ENCODE measurements at places on chromosomes 1 and 21. TPM values are rescaled to one million over a fixed set of nuclear protein-coding genes. Genes with fewer than 3 reads are reported as not detected.

AMY1C gene
- not detected for total RNA-seq

ZNF593OS gene
- total RNA-seq = not detected

TP73 gene
- 10.0 TPM for total RNA-seq

CA6 gene
- not detected for total RNA-seq

SH3D21 gene
- total RNA-seq = 2.9 TPM

NBPF6 gene
- total RNA-seq = not detected

DNA sequence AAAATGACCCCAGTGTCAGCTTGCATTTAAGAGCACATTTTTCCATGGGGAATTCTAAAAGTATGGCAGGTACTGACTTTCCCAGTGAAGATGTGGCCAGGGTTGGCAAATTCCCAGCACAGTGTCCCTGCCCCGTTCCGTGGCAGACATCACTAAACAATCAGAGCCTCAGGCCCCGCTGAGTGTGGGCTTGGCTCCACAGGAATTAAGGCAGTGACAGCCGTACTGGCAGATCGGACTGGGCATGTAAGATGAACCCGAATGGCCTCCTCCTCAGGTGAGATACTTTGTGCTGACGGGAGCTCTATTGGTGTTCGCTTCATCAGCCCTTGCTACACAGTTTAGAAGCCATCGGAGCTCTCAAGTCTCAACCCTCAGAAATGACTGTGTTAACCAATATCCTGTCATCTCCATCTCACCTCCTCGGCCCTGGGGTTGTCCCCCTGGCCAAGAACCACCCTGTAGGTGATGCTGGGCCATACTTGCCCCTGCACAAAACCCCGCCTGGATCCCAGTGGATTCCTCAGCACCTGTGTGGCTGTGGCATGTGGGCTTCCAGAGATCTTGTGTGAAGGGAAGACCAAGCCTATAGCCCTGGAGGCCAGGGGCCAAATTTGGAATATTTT is 29.0 kb upstream of the ABCG1 start:
- no peak overlapping the region for H3K4me3 ChIP-seq
- no peaks in the 10 kb centered on the region for H3K36me3 ChIP-seq
- DNase-seq = no peak
- no peak overlapping the region for H3K27ac ChIP-seq
- H3K27me3 ChIP-seq = no peaks in the 10 kb centered on the region
- no peaks in the 10 kb centered on the region for H3K4me1 ChIP-seq

GRCh38 chr1:82625537-82625936 is 824.8 kb downstream of the ADGRL2 start:
- H3K4me1 ChIP-seq = no peaks in the 10 kb centered on the region
- H3K36me3 ChIP-seq = no peaks in the 10 kb centered on the region
- H3K27ac ChIP-seq = no peak overlapping the region
- no peak overlapping the region for H3K4me3 ChIP-seq
- DNase-seq = no peak
- no peaks in the 10 kb centered on the region for H3K27me3 ChIP-seq

- H3K36me3 ChIP-seq = no peaks in the 10 kb centered on the region
- no peak overlapping the region for H3K27ac ChIP-seq
- H3K4me1 ChIP-seq = no peaks in the 10 kb centered on the region
- no peaks in the 10 kb centered on the region for H3K27me3 ChIP-seq
- no peak for DNase-seq
- no peak overlapping the region for H3K4me3 ChIP-seq
Observed at GRCh38 chr1:185404907-185405568, 88.0 kb upstream of the IVNS1ABP start.

- no peaks in the 10 kb centered on the region for H3K27me3 ChIP-seq
- peak overlapping the region; percentile 0 for H3K27ac ChIP-seq
- peak; percentile 42 for DNase-seq
- H3K36me3 ChIP-seq = no peaks in the 10 kb centered on the region
- H3K4me3 ChIP-seq = no peak overlapping the region
- peaks cover 35% of the 10 kb centered on the region for H3K4me1 ChIP-seq
Observed at GRCh38 chr1:90135286-90135685, 140.4 kb downstream of the ZNF326 start.

- DNase-seq = no peak
- no peak overlapping the region for H3K27ac ChIP-seq
- no peaks in the 10 kb centered on the region for H3K4me1 ChIP-seq
- H3K4me3 ChIP-seq = no peak overlapping the region
- H3K27me3 ChIP-seq = peaks cover 8% of the 10 kb centered on the region
Observed at GRCh38 chr1:214707306-214708087, 104.5 kb downstream of the CENPF start.

GRCh38 chr21:25735646-25736597 is 1.1 kb downstream of the GABPA start:
- H3K36me3 ChIP-seq = no peaks in the 10 kb centered on the region
- H3K27me3 ChIP-seq = no peaks in the 10 kb centered on the region
- DNase-seq = peak; percentile 93

DNA sequence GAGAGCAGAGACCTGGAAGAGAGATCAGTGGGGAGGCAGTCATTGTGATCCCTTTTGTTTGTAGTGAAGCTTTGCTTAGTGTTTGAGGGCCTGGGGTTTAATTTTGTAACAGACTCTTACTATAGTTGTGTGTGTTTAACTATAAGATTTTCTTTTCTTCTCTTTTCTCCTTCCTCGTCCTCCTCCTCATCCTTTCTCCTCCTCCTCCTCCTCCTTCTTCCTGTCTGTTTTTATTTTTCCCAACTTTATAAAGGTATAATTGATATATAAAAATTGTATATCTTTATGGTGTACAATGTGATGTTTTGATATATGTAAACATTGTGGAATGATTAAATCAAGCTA is 71.2 kb upstream of the MACF1 start:
- peak overlapping the region; percentile 20 for H3K4me3 ChIP-seq
- H3K4me1 ChIP-seq = peaks cover 54% of the 10 kb centered on the region
- H3K36me3 ChIP-seq = no peaks in the 10 kb centered on the region
- peak overlapping the region; percentile 87 for H3K27ac ChIP-seq

GRCh38 chr1:22516906-22517571 is 46.2 kb upstream of the EPHA8 start:
- no peak overlapping the region for H3K4me3 ChIP-seq
- DNase-seq = no peak
- H3K27ac ChIP-seq = no peak overlapping the region
- H3K4me1 ChIP-seq = no peaks in the 10 kb centered on the region

GRCh38 chr1:47693115-47693514 is 255.3 kb downstream of the FOXD2 start:
- no peaks in the 10 kb centered on the region for H3K36me3 ChIP-seq
- H3K4me3 ChIP-seq = no peak overlapping the region
- H3K27me3 ChIP-seq = no peaks in the 10 kb centered on the region
- H3K4me1 ChIP-seq = no peaks in the 10 kb centered on the region
- DNase-seq = no peak
- no peak overlapping the region for H3K27ac ChIP-seq

DNA sequence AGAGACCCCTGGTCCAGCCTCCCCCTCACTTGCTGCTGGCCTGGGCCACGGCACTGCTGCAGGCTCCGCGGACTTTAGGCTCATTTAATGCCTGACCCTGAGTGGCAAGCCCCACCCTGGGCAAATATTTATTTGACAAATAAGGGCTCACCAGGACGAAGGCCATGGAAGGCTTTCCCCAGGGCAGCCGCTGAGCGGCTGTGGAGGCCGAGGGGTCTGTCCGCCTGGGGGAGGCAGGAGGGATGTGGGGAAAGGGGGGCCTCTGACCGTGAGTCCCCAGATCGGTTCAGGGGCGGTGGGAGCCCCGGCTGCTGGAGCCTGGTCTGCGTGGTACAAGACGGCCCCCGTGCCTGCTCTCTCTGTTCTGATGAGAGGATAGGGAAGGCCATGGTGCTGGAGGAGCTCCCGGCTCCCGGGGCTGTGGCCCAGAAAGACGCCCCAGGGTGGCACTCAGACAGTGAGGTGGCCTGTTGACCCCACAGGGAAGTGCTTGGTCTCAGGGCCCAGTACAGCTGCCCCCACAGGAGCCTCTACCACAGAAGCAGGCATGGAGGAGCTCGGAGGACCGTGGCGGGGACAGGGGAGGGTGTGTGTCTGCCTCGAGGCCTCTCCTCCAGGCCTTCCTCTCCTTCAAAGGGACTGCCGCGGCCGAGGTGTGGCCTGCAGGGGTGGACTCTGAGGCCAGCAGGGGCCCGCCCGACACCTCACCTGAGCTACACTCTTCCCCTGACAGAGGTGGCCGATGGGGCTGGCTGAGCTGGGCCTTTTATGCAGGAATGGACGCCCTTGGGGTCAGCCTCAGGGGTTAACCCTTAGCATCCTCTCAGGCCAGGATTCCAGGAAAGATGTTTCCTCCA is 9.1 kb upstream of the C1orf159 start:
- no peaks in the 10 kb centered on the region for H3K27me3 ChIP-seq
- H3K27ac ChIP-seq = no peak overlapping the region
- DNase-seq = no peak
- H3K4me3 ChIP-seq = no peak overlapping the region

All from A673 (cell line).